ELR (cell line): ENCODE measurements at places on chromosomes 5 and 9.

DNA sequence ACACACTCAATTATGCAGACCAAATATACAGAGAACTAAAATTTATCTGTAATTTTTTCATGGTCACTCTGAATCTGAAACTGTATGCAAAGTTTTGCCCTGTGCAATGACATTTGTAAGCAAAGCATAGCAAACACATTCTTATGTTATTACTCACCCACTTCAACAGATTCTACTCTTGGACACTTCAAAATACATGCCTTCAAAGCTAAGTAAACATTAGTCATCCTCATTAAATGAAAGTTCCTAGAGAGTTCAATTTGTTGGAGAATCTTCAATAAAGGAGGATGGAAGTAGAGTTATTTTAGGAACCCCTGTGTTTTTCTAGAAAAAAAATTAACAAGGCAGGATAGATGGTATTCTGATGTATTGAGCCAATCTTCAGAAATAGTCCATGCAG lies 639.7 kb upstream of the C9orf72 start:
- peak; percentile 41 for DNase-seq

DNA sequence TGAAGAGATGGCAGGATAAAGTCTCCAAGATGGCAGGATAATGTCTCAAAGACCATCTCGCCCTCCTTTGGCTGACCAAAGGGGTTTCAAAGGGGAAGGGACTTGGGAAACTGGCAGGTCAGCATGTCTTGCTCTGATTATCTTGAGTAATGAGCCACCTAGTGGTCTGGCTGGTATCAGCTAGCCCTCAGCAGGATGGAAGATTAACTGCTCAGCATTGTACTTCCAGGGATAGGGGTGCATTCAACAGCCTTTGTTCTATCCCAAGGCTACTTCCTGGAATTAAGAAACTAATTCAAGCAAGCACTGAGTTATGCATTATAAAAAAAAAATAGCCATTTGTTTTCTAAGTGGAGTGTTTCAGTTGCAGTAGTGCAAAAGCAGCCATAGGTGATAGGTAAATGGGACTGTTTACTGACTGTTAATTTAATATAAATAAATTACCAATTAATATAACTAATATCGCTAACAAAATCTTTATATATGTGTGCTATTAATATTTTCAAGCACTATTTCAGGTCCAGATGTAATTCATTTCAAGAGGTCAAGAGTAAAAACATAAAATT lies 555.5 kb downstream of the CDH9 start:
- peak; percentile 38 for DNase-seq

DNA sequence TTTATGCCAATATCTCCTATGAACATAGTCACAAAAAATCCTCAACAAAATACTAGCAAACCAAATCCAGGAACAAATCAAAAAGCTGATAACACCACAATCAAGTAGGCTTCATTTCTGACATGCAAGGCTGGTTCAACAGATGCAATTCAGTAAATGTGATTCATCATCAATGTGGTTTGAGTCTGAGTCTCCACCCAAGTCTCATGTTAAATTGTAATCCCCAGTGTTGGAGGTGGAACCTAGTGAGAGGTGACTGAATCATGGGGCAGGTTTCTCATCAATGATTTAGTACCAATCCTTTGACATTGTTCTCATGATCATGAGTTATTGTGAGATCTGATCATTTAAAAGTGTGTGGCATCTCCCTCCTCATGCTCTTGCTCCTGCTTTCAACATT lies 1072.7 kb downstream of the NR2F1-AS1 start:
- DNase-seq = peak; percentile 20

DNA sequence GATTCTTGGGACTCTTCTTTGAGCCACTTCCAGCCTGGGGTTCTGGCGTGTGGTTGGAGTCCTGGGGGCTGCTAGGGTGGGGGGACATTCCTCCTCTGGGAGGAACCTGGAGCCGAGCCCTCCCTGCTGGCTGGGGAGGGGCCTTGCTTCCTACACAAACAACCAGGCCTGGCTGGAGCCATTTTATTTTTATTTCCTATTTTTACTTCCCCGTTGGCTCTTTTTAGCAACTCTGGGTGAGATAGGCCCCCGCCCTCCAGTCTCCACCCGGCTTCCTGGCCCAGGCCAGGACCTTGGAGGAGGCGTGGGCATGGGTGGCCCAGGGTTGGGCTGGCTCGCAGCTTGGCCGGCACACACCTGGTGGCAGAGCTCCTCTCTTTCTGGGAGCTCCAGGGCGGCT lies 15.1 kb downstream of the RXRA start:
- DNase-seq = no peak

DNA sequence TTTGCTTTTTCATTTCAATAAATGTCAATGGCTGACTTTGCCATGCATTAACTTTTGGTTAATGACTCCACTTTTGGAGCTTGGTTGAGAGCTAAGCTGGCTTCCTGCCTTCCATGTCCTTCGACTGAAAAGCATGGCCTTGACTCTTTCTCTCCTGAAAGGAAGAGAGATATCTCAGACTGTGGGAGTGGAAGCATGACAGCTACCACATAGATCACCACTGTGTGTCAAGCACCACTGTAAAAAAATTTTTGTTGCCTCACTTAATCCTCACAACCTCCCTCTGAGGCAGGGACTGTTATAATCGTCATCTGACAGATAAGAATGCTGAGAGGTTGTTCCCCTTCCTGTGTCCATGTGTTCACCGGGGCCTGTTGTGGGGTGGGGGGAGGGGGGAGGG lies 184.8 kb downstream of the RORB start:
- no peak for DNase-seq

DNA sequence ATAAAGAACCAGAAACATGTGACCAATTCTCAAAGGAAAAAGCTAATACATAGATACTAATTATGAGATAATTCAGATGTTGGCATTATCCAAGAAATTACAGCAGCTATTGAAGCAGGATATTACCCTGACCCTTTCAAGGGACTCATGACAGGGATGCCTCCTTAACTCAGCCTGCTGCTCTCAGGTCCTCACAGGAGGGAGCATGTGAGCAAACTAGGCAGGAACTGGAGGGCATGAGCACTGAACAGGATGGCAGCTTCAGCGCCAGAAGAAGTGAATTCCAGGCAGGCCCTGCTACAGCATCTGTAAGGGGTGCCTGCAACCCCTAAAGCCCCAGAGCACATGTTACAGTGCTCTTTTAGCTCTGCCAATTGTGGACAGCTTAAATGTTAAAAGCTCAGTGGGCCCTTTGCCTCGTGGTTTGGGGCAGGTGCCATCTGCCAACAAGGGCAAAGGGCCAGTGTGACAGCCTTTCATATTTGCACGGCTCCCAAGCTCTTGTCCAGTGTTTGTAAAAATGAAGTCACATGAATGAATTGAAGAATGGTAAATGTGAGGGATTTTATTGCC lies 464.7 kb upstream of the COX7C start:
- no peak for DNase-seq

GRCh38 chr9:18126831-18127498 lies 347.0 kb upstream of the ADAMTSL1 start:
- no peak for DNase-seq

DNA sequence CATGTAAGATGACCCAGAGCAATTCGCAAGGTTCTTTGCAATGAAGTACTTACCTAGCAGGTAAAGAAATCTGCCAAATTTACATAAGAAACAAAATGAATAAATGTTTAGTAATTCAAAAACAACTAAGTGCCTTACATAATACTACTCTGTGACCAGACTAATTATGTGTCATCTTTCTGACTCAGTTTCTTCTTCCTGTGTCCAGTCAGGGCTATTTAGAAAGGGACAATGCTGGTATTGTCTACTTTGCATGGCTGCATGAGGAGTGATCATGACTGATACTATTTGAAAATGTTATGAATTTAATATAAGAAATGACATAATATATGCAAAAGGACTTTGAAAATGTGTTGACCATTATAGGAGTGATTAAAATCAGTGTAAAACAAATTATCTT lies 210.0 kb downstream of the TMEM161B start:
- DNase-seq = peak; percentile 26

DNA sequence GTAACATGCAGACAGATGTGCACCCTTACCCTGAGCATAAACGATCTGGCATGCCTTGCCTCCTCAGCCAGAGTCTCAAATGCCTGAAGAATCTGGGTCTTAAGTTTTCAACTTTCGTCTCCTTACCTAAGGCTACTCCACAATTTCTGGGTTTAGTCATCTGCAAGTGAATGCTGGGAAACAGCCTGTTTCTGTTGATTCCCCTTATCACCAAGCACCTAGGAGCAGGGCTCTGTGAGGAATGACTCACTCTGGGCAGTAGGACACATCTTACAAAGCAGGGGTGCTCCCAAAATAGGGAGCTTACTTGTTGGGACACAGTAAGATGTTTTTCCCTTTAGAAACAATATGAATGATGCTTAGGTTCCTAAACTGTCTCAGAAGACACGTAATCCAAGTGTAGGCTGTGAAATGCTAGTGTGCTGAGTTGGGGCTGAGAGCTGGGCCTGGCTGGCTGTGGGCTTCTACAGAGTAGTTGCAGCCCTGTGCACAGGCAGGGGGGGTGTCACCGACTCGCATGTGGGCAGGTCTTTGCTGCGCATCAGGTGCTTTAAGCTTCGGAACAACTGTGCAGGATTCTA lies 58.0 kb downstream of the DAP start:
- DNase-seq = peak; percentile 76

GRCh38 chr9:4592295-4592694 lies 69.8 kb upstream of the PLPP6 start:
- DNase-seq = no peak

GRCh38 chr5:93756372-93756771 lies 15.0 kb upstream of the POU5F2 start:
- no peak for DNase-seq

- no peak for DNase-seq
These were observed 5.5 kb downstream of the PHF24 start for GRCh38 chr9:34963552-34963951.

DNA sequence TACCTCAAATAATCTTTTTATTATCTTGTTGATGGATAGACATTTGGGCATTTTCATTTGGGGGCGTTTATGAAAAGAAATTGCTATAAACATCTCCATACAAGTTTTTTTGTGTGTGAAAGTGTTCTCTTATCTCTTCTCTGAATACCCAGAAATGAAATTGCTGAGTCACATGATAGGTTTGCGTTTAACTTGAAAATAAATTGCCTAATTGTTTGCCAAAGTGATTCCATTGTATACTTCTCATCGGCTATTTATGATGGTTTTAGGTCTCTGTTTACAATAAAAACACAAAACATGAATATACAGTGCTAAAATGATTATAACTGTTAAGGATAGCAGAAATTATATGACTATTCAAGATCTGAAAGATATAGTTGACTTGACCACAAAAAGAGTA lies 361.7 kb downstream of the TAF11L14 start:
- no peak for DNase-seq

- no peak for DNase-seq
These were observed 5.1 kb downstream of the SPZ1 start for GRCh38 chr5:80324912-80325311.

- no peak for DNase-seq
These were observed 32.9 kb downstream of the HOMER1 start for GRCh38 chr5:79480991-79481390.

GRCh38 chr5:61823781-61824180 lies 482.2 kb upstream of the KIF2A start:
- DNase-seq = no peak

DNA sequence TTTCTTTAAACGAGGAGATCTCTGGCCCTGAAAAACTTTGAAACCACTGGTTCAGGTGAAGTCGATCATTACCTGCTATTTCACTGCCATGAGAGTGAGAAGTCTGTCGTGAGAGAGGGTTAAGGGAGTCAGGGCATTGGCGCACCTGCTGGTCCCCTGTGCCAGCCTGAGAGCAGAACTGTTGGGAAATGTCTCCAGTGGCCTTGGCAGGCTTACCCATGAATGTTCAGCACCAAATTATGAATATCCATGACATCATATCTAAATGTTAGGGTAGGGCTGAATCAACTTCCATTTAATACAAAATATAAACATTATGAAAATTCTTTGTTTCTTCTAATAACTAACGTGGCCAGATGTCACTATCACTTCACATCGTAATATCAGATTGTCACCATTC lies 379.3 kb downstream of the KDM4C start:
- DNase-seq = no peak

- no peak for DNase-seq
These were observed 203.6 kb upstream of the ADRA1B start for GRCh38 chr5:159712672-159713071.
